ENCODE measurements at places on chromosomes 2 and 18.

DNA sequence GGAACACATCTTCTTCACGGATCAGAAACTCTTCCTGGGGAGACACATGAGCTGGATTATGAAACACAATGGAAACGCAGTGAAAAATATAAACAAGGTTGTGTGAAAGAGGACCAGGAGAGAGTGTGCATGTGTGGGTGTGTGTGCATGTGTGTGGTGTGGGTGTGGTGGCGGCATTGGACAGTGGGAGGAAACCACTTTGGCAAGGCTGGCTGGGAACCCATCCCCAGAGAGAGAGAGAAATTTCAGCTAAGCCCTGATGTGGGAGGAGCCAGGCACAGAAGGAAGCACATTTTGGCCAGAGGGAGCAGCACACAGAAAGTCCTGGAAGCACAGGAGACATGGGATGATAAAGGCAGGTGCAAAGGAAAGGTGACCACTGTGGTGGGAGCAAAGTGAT lies 147.6 kb upstream of the COPS8 start:
- DNase-seq = no peak

- no peak for DNase-seq
These were observed 678.0 kb downstream of the ARHGAP15 start for GRCh38 chr2:143807192-143807591.

DNA sequence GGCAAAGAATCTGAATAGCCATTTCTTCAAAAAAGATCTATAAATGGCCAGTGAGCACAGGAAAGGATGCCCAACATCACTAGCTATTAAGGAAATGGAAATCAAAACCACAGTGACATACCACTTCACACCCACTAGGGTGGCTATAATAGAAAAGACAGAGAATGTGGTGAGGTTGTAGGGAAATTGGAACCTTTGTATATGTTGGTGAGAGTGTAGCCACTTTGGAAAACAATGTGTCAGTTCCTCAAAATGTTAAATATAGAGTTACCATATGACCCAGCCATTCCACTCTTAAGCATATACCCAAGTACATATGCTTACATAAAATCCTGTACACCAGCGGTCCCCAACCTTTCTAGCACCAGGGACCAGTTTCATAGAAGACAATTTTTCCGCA lies 152.8 kb downstream of the SMAD2 start:
- no peak for DNase-seq

DNA sequence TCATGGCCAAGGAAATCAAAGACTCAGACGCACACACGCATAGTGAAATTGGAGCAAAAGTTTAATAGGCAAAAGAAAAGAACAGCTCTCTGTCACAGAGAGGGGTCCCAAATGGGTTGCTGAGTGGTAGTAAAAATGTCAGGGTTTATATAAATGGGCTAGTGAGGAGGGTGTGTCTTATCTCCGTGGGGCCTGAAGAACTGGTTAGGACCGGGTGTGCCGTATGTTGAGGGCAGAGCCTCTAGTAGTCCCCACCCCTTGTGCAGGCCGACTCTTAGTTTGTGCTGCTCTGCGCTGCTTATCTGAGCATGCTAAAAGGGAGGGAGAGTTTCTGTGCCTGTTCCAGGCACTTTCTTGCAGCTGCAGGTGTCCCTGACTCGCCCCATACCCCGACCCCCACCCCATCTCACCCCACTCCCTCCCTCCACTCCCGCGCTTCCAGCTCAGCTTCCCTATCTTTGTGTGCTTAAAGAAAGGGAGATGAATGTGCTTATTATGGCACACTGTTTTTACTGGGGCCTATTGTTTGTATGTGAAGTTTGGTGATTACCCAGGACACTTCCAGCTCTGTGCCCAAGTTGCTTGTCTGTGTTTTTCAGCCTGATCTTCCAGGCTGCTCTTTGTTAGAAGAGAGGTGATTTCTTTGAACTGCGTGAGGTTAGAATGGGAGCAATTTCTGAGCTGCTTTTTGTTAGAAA lies 167.4 kb downstream of the SPAG16 start:
- DNase-seq = no peak

GRCh38 chr2:20487030-20487391 lies 40.1 kb downstream of the RHOB start:
- DNase-seq = no peak

DNA sequence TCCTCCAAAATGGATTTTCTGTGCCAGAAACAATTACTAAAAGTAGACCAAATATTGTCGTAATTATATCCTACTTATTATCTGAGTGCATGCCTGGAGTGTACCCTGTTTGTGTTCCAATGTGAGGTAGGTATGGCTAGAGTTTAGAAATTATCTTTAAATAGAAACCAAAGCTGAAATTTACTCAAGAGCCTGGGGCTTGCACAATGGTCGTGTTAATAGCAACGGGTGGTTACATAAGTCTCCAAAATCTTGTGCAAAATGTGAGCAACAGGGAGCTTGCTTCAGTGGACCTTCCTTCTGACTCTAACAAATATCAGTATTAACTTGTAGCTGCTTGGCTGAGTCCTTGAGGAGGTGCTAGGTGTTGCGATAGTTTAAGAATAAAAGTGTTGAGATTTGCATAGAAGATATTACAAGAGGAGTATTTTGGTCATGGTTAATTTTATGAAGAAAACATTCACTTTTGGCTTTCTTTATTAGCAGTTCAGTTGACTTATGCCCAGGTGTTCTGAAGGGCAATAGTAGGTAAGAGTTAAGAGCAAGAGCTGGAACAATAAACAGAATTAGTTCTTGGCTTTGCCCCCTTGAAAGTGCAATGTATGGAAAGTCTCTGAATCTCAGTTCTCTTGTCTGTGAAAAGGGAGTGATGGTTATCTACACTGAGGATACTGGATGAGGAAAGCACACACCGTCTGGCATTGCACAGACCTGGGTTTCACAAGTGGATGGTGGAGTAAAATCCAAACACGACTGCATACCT lies 4.6 kb downstream of the CXCR4 start:
- no peak for DNase-seq

- DNase-seq = no peak
These were observed 132.6 kb downstream of the SPAG16 start for GRCh38 chr2:213416832-213417231.

DNA sequence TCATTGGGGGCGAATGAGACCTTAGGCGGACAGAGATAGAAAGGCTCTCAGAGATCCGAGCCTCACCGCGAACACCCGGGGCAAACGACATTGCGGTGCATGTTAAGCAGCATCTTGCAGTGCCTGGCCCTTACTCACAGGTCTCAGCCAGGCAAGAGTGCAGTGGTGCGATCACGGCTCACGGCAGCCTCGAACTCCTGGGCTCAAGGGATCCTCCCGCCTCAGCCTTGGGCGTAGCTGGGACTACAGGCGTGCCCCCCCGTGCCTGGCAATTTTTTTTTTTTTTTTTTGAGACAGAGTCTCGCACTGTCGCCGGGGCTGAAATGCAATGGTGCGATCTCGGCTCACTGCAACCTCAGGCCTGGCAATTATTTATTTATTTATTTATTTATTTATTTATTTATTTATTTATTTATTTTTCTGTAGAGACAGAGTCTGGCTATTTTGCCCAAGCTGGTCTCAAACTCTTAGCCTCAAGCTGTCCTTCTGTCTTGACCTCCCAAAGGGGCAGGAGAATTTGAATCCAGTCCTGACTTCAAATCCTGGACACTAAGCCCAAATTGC lies 1.3 kb downstream of the LAMA3 start:
- no peak for DNase-seq

GRCh38 chr2:239540174-239540573 lies 139.4 kb upstream of the HDAC4 start:
- no peak for DNase-seq

GRCh38 chr18:79627750-79628294 lies 51.8 kb upstream of the CTDP1 start:
- DNase-seq = no peak

GRCh38 chr2:159155791-159156190 lies 130.7 kb downstream of the WDSUB1 start:
- DNase-seq = no peak

GRCh38 chr2:147792966-147793617 lies 51.7 kb upstream of the ACVR2A start:
- DNase-seq = peak; percentile 38

- no peak for DNase-seq
These were observed 836.9 kb upstream of the FANCL start for GRCh38 chr2:59077981-59078531.

DNA sequence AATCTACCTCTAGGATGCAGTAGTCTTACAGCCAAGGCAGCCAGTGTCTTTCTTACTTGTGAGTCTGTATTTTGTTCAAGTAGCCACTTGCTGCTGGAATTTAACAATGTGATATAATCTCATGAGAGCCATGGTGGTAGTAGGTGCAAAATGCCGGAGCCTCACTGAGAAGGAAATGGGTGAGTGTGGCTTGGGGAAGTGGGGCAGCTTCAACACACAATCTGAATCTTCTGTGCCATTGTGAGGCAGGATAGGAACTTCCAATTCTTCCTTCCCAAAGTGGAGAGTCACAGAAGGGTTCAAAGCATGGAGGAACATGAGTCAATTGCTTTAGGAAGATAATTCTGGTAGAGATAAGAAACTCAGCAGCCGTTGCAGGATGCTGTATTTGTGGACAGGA lies 158.7 kb upstream of the APCDD1 start:
- DNase-seq = no peak

GRCh38 chr2:7849531-7849930 lies 832.3 kb upstream of the ID2 start:
- no peak for DNase-seq

DNA sequence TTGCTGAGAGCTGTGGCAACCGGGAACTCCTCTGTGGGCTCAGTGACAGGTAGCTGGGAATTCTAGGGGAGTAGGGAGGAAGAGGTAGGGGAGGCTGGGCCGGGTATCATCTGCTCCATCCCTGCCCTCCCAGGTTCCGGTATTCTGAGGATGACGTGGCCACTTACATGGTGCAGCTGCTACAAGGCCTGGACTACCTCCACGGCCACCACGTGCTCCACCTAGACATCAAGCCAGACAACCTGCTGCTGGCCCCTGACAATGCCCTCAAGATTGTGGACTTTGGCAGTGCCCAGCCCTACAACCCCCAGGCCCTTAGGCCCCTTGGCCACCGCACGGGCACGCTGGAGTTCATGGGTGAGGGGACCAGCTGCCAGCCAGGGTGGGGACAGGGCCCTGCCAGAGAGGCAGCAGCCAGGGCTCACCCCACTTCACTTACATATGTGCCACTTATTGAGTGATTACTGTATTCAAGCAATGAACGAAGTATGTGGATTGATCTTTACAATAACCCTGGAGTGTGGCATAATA lies 8.0 kb upstream of the GMPPA start:
- no peak for DNase-seq

DNA sequence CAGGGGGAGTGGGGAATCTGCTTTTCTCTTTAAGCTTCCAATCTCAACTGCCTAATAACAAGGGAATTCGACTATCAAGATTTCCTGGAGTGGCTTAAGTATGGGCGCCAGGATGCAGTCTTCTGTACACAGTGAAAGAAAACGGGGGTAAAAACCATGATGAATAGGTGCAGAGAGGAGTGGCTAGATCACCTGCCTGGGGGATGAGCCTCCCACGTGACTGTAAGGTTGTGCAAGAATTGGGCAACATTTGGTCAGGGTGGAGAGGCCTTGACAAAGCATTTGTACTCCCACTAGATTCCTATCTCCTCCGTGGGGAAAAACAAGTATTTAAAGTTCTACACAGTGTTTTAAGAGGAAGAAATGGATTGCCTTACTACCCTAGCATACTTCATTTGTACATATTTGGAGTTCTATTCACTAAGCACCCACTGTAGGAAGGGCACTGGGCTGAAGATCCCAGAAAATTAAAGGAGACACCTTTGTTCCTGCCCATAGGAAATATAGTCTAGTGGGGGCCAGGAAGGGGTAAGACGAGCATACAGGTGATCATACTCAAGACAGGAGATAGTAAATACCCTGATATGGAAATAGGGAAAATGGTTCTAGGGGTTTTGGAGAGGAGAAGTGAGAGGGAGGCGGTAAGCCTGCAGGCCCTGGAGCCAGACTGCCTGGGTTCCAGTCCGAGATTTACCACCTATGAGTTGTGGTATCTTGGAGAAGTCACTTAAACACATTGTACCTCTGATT lies 29.2 kb downstream of the EPAS1 start:
- no peak for DNase-seq

DNA sequence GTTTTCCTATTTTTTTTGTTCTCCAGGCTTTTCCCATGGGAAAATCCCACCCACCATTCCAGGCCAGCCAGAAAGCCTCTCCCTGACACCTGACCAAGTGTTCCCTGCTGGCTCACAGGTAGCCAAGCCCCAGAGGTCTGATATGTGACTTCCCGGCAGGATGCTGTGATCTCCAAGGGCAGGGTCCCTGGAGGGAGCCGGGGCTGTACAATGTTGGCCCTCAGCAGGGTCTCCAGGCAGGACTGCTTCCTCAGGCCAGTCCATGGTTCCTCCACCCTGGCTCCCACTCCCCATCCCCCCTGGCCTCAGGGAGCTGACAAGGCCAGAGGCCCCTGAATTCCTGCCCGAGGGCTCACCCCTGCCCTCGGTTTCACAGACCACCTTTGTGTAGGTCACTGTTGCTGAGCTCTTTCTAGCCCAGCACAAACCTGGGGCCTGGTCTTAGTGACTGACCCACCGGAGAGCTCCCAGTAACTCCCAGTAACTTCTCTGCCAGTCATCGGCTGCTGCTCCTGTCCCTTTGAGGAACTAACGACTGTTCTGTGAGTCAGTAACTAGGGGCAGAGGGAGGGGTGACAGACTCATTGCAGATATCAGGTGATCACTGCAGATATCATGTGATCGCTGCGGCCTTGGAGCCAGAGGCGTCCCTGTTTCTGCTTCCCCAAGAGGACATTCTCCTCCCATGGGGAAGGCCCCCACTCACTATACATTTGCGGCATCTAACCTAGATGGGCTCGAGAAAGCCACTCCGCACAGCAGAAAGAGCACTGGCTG lies 38.7 kb downstream of the SDC1 start:
- DNase-seq = no peak

DNA sequence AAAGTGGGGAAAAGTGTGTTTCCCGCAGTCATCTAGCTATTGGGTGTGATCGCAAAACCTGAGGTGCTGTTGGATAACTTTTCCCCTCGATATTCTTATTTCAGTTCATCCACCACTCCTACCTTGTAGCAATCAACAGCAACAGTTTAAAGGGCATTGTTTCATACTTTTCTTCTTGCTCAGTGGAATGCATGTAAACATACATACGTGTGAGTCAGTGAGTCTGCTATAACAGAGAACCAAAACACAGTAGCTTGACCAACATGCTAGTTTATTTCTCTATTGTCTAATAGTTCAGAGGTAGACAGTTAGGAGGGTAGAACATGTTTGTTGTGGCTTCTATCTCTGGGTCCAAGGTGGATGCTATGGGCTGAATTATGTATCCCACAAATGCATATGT lies 77.6 kb upstream of the FOXI3 start:
- no peak for DNase-seq

- no peak for DNase-seq
These were observed 109.4 kb downstream of the BAZ2B start for GRCh38 chr2:159506764-159507440.

- no peak for DNase-seq
These were observed 9.7 kb downstream of the TNS1 start for GRCh38 chr2:217993138-217993537.

- no peak for DNase-seq
These were observed 28.4 kb downstream of the HK2 start for GRCh38 chr2:74862020-74862964.

- no peak for DNase-seq
These were observed 194.5 kb upstream of the APCDD1 start for GRCh38 chr18:10259901-10260300.
